Muscle of arm (tissue), 14 donors: ENCODE measurements at places on chromosomes 4 and X. TPM values are rescaled to one million over a fixed set of nuclear protein-coding genes. Genes with fewer than 3 reads are reported as not detected.

The RBMXL3 gene
- not detected for polyA plus RNA-seq

The EXOSC9 gene
- 28.8 TPM for polyA plus RNA-seq

The PDE6B gene
- not detected for polyA plus RNA-seq

GRCh38 chrX:22739276-22739675 lies 260.5 kb upstream of the DDX53 start:
- DNase-seq: no peak

DNA sequence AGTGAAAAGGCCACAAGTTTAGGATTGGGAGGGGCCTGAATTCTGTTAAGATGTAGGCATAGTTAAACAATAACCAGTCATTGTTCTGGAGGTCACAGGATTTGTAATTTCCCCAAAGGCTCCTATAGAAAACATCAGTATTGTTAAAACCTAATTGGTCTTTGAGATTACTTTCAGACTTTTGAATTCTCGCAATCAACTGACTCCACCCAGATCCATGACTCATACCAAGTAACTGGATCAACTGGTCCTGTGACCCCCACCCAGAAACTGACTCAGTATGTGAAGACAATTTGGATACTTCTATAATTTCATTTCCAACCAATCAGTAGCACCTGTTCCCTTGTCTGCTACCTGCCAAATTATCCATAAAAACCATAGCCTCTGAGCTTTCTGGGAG lies 28.4 kb downstream of the MAGEB16 start:
- no peak for DNase-seq

- DNase-seq: no peak
Measured at GRCh38 chr4:128720270-128720669, 89.2 kb upstream of the JADE1 start.

The TRMT10A gene
- not detected for polyA plus RNA-seq

- DNase-seq: no peak
Measured at GRCh38 chr4:26053761-26054160, 139.7 kb downstream of the SMIM20 start.

GRCh38 chrX:4243759-4244158 lies 530.3 kb upstream of the PRKX start:
- no peak for DNase-seq

DNA sequence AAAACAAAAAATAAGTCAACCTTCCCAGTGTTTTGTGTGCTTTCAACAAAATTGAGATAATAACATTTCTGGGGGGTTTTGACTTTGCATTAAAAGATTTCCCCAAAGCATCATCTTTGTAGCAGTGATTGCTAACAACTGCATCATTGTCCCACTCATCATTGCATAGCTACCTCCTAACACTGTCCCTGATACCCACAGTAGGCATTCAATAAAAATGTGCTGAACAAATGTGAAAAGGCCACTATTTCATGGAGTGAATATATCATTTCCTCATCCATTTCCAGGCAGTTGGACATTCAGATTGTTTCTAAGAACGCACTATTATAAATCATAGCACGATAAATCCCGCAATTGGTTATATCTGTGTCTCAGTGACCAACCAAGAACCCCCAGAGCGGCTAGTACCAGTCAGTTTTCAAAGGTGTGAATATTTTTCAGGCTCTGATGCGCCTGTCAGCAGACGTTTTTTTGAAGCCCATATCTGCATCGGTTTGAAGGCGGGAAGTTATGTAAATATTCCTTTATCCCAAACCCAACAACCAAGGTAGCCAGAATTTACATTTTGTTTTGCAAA lies 36.0 kb upstream of the CRMP1 start:
- DNase-seq: no peak

DNA sequence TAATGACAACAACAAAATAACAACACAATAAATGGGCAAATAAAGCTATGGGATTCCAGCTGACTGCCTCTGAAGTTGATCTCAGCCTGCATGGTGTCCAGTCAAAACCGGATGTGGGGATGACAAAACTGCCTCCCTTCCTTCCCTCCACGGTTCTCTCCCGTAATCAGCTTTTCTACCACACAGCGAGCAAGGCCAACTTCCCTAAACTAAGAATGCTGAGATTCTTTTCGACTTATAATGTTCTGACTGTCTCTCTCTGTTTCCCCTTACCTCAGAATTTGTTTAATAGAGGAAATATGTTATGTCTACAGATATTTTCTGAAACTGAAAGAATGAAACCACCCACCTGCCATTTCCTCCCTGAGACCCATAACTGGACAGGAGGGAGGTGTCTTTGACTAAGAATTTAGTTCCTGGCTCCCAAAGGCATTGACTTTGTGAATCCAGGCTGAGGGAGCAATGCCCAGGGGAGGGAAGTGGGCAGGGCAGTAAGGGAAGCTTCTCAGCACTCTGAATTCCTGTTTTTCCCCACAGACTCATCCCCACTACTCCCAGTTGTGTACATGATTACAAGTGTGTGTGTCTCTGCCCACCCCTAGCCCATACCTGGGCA lies 1.0 kb upstream of the TLR1 start:
- no peak for DNase-seq

The SPANXN4 gene
- not detected for polyA plus RNA-seq

GRCh38 chr4:2101346-2102044 lies 42.4 kb downstream of the NAT8L start:
- DNase-seq: no peak

DNA sequence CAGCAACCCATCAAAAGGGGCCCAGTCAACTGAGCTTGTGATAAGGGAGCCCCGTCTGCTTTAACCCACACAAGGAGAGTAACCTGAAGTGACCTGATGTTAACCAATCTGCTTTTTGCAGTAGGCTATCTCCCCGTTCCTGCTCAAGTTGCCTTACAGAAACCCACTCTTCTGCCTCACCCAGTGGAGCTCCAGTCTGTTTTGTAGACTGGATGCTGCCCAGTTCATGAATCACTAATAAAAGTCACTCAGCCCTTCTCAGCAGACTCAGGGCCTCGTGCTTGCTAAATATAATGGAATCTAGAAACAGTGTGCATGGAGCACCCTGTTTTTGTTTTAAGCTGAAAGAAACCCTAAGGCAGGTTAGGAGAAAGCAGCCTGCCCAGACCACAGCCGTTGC lies 312.3 kb downstream of the FBXW7 start:
- no peak for DNase-seq

The EPGN gene
- polyA plus RNA-seq: 1.9 TPM

The SPON2 gene
- 42.2 TPM for polyA plus RNA-seq

The DGAT2L6 gene
- not detected for polyA plus RNA-seq
